ENCODE measurements at places on chromosomes 5 and 9.

DNA sequence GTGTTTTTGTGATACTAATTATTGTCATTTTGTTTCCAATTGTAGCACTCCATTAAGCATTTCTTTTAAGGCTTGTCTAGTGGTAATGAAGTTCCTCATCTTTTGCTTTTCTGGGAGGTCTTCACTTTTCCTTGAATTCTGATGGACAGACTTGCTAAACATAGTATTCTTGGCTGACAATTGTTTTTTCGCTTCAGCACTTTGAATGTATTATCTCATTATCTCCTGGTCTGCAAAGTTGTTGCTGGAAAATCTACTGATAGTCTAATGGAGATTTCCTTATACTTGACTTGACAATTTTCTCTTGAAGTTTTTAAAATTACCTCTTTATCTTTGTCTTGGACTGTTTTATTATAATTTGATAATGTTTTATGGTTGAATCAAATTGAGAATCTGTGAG lies 147.5 kb downstream of the FAM174A start:
- no peak for DNase-seq

- DNase-seq = no peak
These were observed 313.0 kb upstream of the ZNF608 start for GRCh38 chr5:125059255-125060002.

- no peak for DNase-seq
These were observed 8.3 kb downstream of the CDK5RAP2 start for GRCh38 chr9:120571443-120572257.

GRCh38 chr9:8628791-8629190 lies 829.2 kb upstream of the DMAC1 start:
- no peak for DNase-seq

DNA sequence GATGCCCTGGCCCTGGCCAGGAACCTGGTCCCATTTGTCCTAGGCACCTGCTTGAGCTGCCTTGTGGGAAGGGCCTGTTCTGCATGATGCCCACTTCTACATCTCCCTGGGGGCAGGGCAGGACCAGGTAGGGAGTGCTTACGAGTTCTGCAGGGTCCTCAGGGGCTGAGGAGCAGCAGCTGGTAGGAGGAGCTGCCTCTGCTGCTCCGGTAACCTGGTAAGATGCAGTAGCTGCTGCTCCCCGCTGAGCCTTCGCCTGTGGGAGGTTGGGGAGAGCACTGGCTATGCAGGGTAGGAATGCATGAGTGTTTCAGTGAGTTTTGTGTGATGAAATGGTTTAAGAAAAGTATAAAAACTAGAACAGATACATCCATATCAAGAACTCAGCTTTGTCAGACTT lies 13.6 kb downstream of the LRRC8A start:
- DNase-seq = no peak

DNA sequence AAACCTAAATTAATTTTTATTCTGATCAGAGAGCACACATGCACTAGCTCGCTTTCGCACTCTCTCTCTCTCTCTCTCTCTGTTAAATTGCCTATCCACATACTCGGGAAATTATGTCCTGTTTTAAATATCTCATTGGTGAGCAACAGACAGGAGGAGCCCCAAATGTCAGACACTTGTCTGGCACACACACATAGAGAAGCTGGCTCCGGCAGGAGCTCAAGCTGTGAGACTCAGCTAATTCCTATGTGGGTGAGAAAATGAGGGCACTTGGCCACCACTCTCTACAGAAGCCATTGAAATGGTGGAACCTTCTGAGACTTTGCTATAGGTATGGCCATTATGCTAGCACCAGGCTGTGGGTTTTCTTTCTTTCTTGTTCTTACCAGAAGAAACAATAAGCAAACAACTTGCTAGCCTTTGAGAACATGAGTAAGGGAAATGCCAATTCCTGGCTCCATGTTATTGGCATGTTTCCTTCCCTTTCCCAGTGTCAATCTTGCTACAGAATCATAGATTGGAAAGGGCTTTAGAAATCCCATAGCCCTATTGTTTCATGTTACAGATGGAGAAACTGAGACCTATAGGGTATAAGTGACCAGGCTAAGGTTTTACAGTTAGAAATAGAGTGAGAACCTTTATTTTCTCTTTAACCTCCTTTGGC lies 9.0 kb downstream of the RFX3 start:
- DNase-seq = no peak

DNA sequence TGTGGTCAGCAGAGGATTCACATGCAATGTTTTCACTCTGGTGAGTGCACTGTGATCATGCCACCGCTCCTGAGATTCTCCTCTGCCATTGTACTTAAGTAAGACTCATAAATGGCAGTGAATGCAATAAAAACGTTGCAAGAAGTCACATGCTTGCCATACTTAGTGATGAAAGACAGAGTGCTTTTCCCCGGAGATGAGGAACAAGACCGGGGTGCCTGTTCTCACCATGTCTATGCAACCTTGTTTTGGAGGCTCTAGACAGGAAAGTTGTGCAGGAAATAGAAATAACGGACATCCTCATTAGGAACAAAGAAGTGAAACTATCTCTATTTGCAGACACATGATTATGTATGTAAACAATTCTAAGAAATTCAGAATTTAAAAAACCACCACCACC lies 84.7 kb upstream of the IRX2 start:
- DNase-seq = no peak

Data from CD4-positive, alpha-beta T cell treated with Interleukin-15 for 1 hour (primary cell).